Stimulated activated CD4-positive, alpha-beta T cell treated with anti-CD3 and anti-CD28 coated beads, Interleukin-4, amount 100 ng/mL, for 48 hours (primary cell): ENCODE measurements at places on chromosomes 1 and 21.

DNA sequence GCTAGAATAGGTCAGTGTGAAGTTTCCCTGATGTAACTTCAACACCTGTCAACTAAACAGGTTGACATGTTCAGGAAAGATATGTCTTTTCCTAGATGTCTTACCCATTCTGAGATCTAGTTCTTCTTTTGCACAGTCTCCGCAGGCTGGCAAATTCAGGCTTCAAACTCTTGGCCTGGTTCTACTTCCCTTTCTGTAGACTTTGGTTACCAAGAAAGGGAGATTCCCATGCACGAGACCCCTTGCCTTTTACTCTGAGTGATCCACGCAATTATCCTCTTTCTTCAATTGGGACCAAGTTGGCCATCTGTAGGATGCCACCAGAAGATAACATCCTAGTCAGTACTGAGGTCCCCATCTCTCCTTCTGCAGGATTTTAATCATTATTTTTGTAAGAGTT, 2.0 kb downstream of the CFAP45 start:
- no peak for DNase-seq

DNA sequence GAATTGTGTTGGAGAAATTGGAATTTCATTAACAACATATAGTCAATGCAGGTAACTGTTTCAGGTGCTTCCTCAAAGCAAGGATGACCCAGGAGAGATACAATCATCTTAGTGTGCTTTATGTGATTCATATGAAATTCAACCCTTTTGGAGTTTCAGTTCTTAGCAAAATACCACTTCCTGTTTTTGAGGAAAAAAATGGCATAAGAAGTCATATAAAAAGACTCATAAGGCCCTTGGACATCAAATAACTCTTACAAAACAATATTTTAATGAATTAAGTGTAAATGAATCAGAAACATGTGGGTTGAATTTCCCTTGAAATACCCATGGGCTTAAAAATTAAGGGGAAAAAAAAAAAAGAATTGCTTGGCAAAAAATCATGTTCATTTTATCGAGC, 926.6 kb downstream of the LTN1 start:
- DNase-seq: no peak

GRCh38 chr1:46596846-46597245, 7.2 kb downstream of the MKNK1 start:
- no peak for DNase-seq

DNA sequence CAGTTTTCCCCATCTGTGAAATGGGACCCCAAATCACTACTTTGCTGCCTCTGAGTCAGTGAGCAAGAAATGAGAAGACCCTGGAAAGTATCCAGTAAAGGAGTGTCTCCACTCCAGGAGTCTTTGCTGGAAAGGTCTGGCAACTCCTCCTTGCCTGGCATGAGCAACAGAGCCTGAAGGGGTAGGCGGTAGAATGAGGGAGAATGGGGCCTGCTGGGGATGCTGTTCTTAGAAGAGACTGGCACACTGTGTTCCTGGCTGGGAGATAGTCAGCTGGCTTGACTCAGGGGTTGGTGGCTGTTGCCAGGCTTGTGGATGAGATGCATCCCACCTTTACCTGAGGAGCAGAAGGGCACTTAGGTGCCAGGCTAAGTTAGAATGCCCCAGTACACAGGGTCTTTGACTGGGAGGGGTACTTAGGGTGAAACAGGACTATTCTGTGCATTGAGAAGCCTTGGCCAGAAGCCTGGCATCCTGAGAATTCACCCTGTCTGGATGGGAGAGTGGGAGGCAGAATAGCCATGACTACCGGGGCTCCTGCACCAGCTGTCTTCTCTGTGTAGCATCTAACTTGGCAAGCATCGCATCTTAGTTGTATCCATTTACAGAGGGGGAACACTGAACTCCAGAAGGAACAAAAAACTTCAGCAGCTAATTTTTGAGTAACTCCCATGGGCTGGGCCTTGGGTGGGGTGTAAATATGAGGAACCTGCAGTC, 2.5 kb downstream of the MFSD2A start:
- DNase-seq: no peak
